ENCODE measurements at places on chromosomes 12 and 14. TPM values are rescaled to one million over a fixed set of nuclear protein-coding genes. Genes with fewer than 3 reads are reported as not detected.

Gene COX8C
- 0.33 TPM for total RNA-seq

Gene KLRK1
- total RNA-seq: not detected

Gene FBLN5
- 33.4 TPM for total RNA-seq

Gene PEBP1
- 175 TPM for total RNA-seq

Gene DDHD1
- 30.6 TPM for total RNA-seq

DNA sequence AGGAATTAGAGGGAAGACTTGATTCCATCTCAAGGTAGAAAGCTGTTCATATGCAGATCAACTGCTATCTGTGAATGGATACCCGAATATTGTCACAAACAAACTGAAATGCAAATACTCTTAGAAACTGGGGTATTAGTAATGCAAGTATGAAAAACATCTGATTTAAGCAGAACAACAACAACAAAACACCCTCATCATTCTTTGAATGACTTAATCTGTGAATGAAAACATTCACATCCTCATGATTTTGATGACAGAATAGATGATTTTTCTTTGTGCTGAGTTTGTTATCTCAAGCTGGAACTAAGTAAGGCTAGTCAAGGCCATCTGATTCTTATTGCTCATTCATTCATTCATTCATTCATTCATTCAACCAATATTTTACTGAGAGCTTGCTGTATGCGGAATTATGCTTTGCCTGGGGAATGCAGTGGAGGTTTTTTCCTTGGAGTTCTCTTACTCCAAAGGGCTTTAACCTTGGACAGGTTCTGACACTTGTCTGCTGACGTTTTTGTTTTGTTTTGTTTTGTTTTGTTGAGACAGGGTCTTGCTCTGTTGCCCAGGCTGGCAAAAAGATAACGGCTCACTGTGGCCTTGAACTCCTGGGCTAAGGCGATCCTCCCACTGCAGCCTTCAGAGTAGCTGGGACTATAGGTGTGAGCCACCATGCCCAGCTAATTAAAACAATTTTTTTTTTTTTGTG, 23.3 kb downstream of the OR10G3 start:
- H3K4me1 ChIP-seq: no peaks in the 10 kb centered on the region
- no peak for DNase-seq
- H3K27me3 ChIP-seq: no peaks in the 10 kb centered on the region
- no peak overlapping the region for H3K4me3 ChIP-seq
- no peak overlapping the region for H3K27ac ChIP-seq

DNA sequence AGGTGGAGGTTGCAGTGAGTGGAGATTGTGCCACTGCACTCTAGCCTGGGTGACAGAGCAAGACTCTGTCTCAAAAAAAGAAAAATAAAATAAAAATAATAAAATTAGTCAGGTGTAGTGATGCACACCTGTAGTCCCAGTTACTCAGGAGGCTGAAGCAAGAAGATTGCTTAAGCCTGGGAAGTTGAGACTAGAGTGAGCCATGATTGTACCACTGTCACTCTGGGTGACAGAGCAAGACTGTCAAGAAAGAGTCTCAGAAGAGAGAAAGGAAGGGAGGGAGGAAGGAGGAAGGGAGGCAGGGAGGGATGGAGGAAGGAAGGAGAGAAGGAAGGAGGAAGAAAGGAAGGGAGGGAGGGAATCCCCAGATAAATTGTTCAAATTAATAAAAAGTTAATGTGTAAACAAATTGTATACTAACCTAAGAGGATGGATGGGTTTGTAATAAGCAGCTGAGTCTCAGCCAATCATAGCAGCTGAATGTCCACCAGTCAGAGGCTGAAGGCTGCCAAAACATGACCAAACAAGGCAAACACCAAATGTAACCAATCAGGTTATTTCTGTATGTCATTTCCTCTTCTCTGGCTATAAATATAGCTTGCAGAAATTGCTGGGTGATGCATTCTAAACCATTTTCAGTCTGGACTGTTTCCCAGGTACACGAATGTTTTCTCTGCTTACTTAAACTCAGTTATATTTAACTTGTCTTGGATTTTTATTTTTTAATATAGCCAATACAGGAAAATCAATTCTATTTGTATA, 6.1 kb upstream of the CDCA4 start:
- H3K4me3 ChIP-seq: no peak overlapping the region
- no peak overlapping the region for H3K27ac ChIP-seq
- H3K4me1 ChIP-seq: peaks cover 8% of the 10 kb centered on the region
- no peaks in the 10 kb centered on the region for H3K27me3 ChIP-seq

- peak overlapping the region; percentile 57 for H3K27ac ChIP-seq
- no peak overlapping the region for H3K4me3 ChIP-seq
These were observed 435.8 kb downstream of the NRXN3 start for GRCh38 chr14:78605897-78606500.

- no peak for DNase-seq
- H3K4me3 ChIP-seq: no peak overlapping the region
- no peak overlapping the region for H3K27ac ChIP-seq
- H3K36me3 ChIP-seq: no peaks in the 10 kb centered on the region
- H3K4me1 ChIP-seq: no peaks in the 10 kb centered on the region
These were observed 95.1 kb upstream of the ARID2 start for GRCh38 chr12:45634273-45634917.

DNA sequence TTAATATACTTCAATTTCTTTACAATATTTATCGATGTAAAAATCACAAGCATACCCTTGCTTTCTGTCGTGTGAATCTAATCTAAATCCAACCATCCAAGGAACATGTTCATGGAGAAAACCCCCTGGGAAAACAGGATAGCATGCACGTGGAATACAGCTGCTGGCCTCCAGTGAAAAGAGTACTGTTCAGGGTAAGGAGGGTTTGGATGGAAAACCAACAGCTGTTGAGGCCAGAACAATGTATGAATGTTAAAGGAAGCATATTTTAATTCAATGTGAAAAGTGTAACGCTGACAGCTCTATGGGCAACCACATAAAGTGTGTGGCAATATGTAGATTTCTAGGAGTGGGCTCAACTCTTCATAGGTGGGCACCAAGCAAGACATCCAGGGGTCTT, 344.0 kb downstream of the TMEM132D start:
- H3K27me3 ChIP-seq: no peaks in the 10 kb centered on the region
- H3K4me3 ChIP-seq: no peak overlapping the region
- no peaks in the 10 kb centered on the region for H3K4me1 ChIP-seq
- no peaks in the 10 kb centered on the region for H3K36me3 ChIP-seq

DNA sequence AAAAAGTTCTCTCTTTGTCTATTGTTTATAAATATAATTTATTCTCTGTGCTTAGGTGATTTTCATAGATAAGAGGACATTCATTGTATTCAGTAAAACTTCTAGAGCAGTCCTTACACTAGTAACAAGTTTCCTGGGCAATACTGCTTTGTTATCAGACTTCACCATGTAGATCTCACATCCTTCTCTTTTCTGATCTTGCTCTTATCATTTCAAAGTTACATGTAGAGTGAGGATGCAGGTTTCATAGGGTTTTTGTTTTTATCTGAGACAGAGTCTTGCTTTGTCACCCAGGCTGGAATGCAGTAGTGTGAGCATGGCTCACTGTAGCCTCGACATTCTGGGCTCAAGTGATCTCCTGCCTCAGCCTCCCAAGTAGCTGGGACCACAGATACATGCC, 789.5 kb downstream of the DIO2 start:
- H3K4me3 ChIP-seq: no peak overlapping the region
- no peaks in the 10 kb centered on the region for H3K27me3 ChIP-seq
- no peaks in the 10 kb centered on the region for H3K4me1 ChIP-seq
- H3K27ac ChIP-seq: no peak overlapping the region
- no peaks in the 10 kb centered on the region for H3K36me3 ChIP-seq

- H3K27me3 ChIP-seq: no peaks in the 10 kb centered on the region
- no peaks in the 10 kb centered on the region for H3K4me1 ChIP-seq
- no peak overlapping the region for H3K27ac ChIP-seq
These were observed 1552.1 kb upstream of the SEL1L start for GRCh38 chr14:83085725-83086124.

- no peaks in the 10 kb centered on the region for H3K27me3 ChIP-seq
- no peaks in the 10 kb centered on the region for H3K36me3 ChIP-seq
- H3K27ac ChIP-seq: no peak overlapping the region
- no peaks in the 10 kb centered on the region for H3K4me1 ChIP-seq
These were observed 30.0 kb upstream of the STK38L start for GRCh38 chr12:27213830-27214787.

DNA sequence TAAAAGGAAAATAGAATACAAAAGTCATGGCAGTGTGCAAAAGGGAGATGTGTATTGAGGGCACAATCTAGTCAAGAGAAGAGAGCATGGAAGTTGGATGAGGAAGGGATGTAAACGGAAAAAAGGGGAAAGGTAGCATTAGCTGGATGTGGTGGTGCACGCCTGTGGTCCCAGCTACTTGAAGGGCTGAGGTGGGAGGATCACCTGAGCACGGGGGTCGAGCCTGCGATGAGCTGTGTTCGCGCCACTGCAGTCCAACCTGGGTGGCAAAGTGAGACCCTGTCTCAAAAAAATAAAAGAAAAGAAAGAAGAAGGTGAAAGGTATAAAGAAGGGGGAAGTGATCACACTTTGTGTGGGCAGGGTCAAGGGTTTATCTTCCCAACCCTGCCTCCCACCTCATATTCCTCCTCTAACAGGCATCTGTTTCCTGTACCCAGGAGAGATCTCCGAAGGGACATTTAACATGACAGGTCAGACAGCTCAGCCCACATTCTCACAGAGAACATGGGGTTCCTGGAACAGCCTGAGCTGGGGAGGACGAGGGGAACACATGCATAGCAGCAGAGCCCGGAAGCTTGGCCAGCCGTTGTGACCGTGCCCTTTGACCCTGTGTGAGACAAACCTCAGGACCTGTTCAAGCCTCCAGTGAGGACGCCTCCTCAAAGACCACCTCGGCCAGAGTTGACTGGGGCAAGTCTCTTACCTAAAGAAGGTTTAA, 8.9 kb downstream of the RNASE11 start:
- no peak overlapping the region for H3K27ac ChIP-seq
- DNase-seq: no peak
- H3K36me3 ChIP-seq: no peaks in the 10 kb centered on the region
- H3K4me1 ChIP-seq: no peaks in the 10 kb centered on the region
- H3K4me3 ChIP-seq: no peak overlapping the region

DNA sequence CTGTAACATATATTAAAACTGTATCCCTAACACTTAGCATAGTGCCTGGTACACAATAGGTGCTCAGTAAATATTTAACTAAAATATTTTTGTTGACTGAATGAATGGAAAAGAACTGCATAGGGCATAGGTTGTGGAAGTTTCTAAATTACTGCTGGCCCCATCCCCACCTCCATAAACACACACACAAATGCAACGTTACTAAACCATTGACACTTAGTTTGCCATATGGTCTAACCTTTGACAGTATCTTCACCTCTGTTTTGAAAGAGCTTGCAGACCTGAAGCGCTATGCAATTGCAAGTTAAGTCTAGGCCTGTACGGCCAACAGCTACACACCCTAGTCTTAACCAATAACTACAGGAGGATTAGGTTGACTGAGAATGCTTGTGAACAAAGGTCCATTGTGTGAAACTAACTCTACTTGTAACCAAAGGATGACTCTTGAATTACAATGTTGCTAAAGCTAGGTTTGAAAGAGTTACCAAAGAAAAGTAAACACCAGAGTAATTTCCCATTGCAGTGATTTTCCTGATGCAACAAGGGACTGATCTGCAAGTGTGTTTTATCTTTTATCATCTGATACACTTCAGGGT, 924 bp upstream of the MANSC1 start:
- no peak for DNase-seq
- no peaks in the 10 kb centered on the region for H3K36me3 ChIP-seq
- H3K27ac ChIP-seq: no peak overlapping the region
- no peaks in the 10 kb centered on the region for H3K4me1 ChIP-seq
- no peaks in the 10 kb centered on the region for H3K27me3 ChIP-seq

- H3K36me3 ChIP-seq: no peaks in the 10 kb centered on the region
- no peaks in the 10 kb centered on the region for H3K27me3 ChIP-seq
These were observed 57.9 kb downstream of the ANO6 start for GRCh38 chr12:45273717-45274271.

GRCh38 chr12:59734371-59734770, 138.5 kb downstream of the SLC16A7 start:
- H3K36me3 ChIP-seq: no peaks in the 10 kb centered on the region
- no peaks in the 10 kb centered on the region for H3K27me3 ChIP-seq
- no peak for DNase-seq
- H3K4me1 ChIP-seq: peaks cover 15% of the 10 kb centered on the region
- no peak overlapping the region for H3K27ac ChIP-seq

GRCh38 chr12:45426294-45426693, 210.4 kb downstream of the ANO6 start:
- H3K4me3 ChIP-seq: no peak overlapping the region
- no peaks in the 10 kb centered on the region for H3K27me3 ChIP-seq
- H3K36me3 ChIP-seq: no peaks in the 10 kb centered on the region

- H3K4me3 ChIP-seq: no peak overlapping the region
- no peak overlapping the region for H3K27ac ChIP-seq
- H3K4me1 ChIP-seq: no peaks in the 10 kb centered on the region
- no peaks in the 10 kb centered on the region for H3K36me3 ChIP-seq
- peak; percentile 10 for DNase-seq
- H3K27me3 ChIP-seq: no peaks in the 10 kb centered on the region
These were observed 22.5 kb downstream of the MRPS35 start for GRCh38 chr12:27733052-27733656.

DNA sequence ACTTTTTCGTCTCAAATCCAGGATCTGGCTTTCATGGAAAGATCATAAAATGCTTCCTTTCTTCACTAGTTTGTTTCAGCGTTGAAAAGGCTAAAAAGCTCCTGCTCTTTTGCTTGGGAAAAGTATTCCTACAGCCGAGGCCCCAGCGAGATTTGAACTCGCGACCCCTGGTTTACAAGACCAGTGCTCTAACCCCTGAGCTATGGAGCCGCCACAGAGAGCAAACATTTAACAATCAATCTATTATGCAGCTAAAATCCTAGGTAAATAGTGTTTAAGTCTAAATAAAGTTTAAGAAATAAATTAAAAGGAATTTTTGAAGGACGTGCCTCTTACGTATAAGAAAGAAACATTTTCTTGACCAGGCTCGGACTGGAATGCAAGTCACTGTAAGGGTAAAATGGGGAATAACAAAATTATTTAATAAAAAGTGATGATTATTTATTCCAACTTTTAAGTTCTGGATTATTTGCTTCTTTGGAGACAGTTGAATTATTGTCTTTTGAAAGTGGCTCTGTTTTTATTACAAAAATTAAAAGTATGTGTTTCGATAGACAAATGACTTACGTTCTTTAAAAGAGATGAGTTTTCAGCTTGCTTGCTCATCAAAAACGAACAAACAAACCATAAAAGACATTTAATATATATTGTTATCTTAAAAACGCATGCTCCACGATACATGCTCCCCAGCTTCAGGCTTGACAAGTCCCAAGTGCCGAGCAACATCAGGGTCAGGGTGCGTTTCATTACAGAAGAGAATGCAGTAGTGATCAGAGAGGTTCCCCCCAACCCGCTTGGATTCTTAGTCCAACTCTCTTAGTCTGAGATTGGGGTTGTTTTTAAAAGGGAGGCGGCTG, 10.2 kb downstream of the OR6S1 start:
- peaks cover 2% of the 10 kb centered on the region for H3K4me1 ChIP-seq
- peak; percentile 53 for DNase-seq
- H3K4me3 ChIP-seq: peak overlapping the region; percentile 64
- no peaks in the 10 kb centered on the region for H3K36me3 ChIP-seq

Data from fibroblast of lung (primary cell).